ENCODE measurements at places on chromosomes 1 and 21. TPM values are rescaled to one million over a fixed set of nuclear protein-coding genes. Genes with fewer than 3 reads are reported as not detected.

DNA sequence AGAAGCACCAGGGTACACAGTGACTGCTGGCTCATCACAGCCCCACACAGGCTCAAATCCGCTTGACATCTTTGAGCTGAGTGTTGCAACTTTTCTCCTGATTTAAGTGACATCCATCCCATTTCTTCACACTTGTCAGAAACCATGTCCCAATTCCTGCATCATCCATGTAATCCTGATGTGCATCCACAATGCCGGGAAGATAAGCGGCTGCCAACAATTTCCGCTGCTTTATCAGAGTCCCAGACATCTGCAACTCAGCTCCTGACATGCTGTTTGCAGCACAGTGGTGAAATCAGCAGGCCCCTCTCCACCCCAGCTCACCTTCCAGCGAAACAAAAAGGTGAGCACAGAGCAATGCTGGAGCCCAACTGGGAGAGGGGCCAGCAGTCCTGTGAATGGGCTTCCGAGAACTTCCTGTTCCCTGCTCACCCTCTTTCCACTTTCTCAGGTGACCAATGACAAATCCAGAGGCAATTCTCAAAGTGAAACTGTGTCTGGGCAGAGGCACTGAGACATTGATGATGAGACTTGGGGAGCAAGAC, 581.0 kb downstream of the AJAP1 start:
- no peak for DNase-seq

DNA sequence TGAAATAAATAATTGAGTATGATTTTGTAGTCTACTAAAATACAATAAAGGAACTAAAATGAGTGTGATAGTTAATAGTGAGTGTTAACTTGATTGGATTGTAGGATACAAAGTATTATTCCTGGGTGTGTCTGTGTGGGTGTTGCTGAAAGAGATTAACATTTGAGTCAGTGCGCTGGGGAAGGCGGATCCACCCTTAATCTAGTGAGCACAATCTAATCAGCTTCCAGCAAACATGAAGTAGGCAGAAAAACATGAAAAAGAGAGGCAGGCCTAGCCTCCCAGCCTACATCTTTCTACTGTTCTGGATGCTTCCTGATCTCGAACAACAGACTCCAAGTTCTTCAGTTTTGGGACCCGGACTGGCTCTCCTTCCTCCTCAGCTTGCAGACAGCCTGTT, 1716.6 kb downstream of the MRPL39 start:
- DNase-seq = no peak

DNA sequence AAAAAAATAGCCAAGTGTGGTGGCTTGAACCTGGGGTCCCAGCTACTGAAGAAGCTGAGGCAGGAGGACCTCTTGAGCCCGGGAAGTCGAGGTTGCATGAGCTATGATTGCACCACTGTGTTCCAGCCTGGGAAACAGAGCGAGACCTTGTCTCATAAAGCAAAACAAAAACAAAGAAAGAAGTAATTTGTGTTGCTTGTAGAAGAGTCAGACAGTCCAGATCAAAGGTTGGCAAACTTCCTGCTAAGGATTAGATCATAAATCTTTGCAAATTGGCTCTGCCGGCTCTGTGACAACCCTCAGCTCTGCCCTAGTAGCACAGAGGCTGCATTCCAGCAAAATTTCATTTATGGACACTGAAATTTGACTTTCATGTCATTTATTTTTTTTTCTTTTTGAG, 19.0 kb upstream of the MFN2 start:
- no peak for DNase-seq

The MAN1C1 gene
- 25.7 TPM for total RNA-seq

The ZZZ3 gene
- 26.2 TPM for total RNA-seq

Data from heart left ventricle (tissue), 16 donors.